ENCODE measurements at places on chromosomes 11 and 22. TPM values are rescaled to one million over a fixed set of nuclear protein-coding genes. Genes with fewer than 3 reads are reported as not detected.

DNA sequence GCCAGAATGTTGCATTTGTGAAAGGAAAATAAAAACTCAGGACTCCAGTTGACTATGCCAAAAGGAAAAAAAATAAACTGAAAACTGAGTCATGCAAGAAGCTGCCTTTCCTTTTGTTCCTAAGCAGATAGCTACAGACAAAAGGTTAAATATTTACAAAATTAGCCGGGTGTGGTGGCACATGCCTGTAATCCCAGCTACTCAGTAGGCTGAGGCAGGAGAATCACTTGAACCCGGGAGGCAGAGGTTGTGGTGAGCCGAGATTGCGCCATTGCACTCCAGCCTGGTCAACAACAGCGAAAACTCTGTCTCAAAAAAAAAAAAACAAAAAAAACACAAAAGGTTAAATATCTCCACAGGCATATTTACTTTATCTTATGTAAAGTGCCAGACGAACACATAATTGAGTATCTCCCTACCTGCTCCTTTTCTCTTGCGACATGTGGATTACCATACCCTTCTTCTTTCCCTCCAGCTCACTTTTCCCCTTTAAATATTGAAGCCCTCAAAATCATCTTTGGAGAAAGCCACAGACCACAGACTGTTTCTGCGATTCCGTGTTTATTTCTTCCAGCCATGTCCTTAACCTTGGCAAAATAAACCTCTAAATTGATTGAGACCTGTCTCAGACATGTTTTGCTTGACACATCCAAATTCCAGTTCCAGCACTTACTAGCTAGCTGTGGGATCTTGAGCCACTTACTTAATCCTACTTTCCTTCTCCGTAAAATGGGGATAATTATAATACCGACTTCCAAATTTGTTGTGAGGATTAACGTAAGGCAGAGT, 2.3 kb upstream of the SMPD1 start:
- no peaks in the 10 kb centered on the region for H3K27me3 ChIP-seq
- DNase-seq: no peak
- H3K36me3 ChIP-seq: no peaks in the 10 kb centered on the region
- no peak overlapping the region for H3K4me3 ChIP-seq
- H3K4me1 ChIP-seq: peaks cover 34% of the 10 kb centered on the region

DNA sequence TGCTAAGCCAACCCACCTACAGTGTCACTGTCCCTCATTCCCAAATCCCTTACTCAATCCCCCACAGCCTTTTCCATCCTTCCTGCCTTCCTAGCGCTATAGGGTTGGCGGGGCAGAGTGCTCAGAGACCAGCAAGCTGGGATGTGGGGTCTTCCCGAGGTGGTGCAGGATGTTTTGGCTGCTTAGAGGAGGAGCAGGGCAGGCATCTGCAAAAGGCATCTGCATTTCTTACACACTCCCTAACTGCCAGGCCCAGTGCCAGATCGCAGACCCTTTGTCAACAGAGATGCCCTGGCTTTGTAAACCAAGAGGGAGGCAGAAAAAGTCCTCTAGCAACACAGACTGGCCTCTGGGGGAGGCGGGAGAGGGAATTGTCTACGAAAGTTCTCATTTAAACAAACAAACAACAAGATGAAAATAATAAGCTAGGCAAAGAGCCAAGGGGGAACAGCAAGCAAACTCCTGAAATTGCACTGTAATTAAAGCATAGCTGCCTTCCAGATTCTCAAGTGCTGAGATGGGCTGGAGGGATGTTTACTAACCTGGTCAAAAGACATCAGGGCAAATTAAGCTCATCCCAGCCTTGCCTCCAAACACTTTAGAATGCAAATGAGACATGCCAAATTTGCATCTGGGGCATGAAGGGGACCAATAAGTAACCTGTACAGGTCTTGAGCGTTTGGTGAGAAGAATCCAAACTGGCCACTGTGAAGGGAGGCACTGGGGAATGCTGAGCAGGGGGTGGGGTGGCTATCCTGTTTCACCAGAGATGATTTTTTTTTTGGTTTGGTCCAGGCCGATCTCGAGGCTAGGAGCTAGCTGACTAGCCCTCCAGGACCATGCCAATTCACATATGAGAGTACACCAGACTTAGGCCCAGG, 38.1 kb upstream of the ADA2 start:
- peak overlapping the region; percentile 38 for H3K4me3 ChIP-seq
- peak overlapping the region; percentile 41 for H3K27ac ChIP-seq
- no peak for DNase-seq
- no peaks in the 10 kb centered on the region for H3K27me3 ChIP-seq

The XKR3 gene
- not detected for total RNA-seq

The GAB4 gene
- not detected for total RNA-seq

GRCh38 chr22:46829941-46830715, 67.7 kb downstream of the TBC1D22A start:
- DNase-seq: no peak
- no peak overlapping the region for H3K27ac ChIP-seq
- H3K27me3 ChIP-seq: no peaks in the 10 kb centered on the region
- peaks cover 43% of the 10 kb centered on the region for H3K36me3 ChIP-seq
